T-helper 1 cell (primary cell): ENCODE measurements at places on chromosomes 16 and 17.

- DNase-seq, result no peak
Observed at GRCh38 chr16:15482068-15482747, 47.8 kb downstream of the BMERB1 start.

DNA sequence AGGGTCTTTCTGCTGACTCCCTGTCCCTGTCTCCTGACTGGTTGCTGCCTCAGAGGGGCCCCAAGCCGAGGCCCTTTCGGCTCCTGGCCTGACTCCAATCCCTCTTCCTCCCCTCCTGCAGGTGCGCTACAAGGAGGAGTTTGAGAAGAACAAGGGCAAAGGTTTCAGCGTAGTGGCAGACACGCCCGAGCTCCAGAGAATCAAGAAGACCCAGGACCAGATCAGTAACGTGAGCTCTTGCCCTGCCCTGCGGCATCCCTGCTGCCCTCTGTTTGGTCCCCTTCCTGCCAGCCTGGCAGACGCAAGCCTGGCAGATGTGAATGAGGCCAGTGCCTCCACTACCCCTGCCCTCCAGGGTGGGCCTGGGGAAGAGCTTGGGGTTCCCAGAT, 27.1 kb upstream of the LASP1NB start:
- no peak for DNase-seq

- DNase-seq, result no peak
Observed at GRCh38 chr16:57748596-57748995, 13.0 kb downstream of the KATNB1 start.

GRCh38 chr16:65576631-65577030, 454.8 kb upstream of the CDH11 start:
- DNase-seq, result no peak

DNA sequence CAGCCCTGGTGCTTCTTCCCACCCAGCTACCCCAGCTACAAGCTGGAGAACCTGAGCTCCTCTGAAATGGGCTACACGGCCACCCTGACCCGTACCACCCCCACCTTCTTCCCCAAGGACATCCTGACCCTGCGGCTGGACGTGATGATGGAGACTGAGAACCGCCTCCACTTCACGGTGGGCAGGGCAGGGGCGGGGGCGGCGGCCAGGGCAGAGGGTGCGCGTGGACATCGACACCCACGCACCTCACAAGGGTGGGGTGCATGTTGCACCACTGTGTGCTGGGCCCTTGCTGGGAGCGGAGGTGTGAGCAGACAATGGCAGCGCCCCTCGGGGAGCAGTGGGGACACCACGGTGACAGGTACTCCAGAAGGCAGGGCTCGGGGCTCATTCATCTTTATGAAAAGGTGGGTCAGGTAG, 3.6 kb downstream of the GAA start:
- DNase-seq, result no peak
